ENCODE measurements at places on chromosomes 7 and 10.

- DNase-seq: no peak
These were observed 159.5 kb upstream of the AGR3 start for GRCh38 chr7:17041324-17041723.

GRCh38 chr7:73770860-73771670 is 995 bp upstream of the CLDN3 start:
- no peak for DNase-seq

DNA sequence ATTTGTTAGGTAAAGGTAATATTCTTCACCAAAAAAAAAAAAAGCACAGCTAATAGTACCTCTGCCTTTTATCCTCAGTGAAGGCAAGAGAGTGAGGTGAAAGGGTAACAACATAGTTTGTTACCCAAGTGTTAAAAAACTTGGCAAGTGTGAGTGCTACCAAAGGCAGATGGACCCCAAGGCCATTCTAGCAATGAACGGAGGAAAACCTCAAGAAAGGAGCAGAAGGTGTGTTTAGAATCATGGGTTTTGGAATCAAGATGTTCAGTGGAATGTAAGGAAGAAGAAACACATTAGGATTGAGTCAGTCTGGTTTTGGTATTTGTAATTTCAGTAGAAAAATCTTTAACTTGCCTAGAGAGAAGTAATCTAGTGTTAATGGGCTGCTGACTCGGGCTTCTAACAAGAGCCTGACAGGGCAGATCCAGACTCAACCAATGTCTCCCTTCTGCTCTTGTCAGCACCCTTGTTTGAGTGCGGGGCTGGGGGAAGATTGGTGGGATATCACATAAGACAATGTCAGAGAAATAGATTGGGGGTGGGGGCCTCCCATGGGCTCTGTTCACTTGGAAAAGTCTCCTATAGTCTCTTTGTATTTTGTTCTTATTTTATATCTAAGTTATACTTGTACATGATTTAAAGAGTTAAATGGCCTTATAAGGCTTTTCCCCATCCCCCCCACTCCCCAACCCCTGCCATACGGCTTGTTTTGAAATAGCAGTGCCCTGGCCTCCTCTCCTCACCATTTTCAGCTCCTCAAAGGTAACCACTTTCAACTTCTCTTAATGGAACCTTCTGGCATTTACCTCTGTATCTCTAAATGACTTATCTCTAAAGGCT is 44.4 kb downstream of the SCD start:
- no peak for DNase-seq

GRCh38 chr7:45035893-45036292 is 35.9 kb downstream of the CCM2 start:
- no peak for DNase-seq

DNA sequence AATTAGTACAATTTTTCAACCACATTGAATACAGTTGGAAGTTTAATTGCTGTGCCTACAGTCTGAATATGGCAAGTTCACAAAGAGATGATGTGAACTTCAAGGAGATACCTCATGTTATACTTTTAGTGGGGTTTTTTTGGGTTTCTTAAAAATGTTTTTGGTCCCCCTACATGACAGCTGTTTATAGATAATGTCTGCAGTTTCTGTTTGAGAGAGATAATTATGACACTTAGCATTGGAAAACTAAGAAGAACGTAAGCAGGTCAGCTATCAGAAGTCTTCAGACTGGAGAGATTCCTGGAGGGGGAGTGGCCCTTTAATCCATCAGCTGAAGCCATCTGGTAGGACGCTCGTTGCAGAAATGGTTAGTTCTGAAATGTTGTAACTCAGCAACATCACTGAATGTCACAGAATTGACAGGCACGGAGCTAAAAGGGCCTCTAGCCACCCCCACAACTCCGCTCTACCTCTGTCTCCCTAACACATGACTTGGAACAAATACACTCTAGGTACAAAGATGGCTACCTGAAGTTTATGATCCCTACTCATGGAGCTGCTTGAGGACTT is 29.0 kb downstream of the TIMM23 start:
- no peak for DNase-seq

DNA sequence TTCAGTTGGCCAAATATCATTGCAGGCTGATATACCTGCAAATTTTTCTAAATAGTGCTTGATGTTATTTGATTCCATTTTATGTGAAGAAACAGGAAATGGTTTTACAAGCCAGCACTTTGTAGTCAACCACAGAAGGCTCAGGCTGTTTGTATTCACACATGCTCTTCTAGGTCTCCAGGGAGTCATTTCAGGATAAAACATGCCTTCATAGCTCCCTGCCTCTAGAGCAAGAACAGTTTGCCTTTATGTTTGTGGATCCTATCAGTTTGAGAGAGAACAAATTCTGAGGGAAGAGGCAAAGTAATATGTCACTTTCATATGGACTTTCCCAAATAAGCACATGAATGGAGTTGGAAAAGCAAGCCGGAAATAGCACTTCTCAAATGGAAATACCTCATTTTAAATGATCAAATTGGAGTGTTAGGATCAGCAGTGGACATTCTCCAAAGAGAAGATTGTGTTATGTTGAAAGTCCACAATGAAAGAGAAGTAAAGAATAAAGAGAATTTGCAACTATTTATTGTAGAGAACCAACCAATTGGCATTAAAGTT is 277.6 kb downstream of the KCND2 start:
- DNase-seq: no peak

DNA sequence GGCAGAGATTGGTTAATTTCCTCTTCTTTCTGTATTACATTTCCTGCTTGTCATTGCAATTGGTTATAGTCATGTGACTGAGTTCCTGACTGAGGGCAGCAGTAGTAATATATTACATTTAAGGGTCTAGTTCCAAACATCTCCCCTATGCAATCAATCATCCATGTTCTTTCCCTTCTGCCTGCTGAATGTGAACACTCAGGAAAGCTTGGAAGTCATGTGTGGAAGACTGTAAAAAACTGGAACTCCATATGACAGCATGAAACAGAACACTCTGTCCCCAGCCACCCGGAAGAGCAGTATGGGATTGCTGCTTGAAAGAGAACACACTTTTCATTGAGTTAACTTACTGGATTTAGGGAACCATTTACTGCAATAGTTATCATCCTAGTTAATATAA is 459.7 kb upstream of the SEMA3A start:
- no peak for DNase-seq

DNA sequence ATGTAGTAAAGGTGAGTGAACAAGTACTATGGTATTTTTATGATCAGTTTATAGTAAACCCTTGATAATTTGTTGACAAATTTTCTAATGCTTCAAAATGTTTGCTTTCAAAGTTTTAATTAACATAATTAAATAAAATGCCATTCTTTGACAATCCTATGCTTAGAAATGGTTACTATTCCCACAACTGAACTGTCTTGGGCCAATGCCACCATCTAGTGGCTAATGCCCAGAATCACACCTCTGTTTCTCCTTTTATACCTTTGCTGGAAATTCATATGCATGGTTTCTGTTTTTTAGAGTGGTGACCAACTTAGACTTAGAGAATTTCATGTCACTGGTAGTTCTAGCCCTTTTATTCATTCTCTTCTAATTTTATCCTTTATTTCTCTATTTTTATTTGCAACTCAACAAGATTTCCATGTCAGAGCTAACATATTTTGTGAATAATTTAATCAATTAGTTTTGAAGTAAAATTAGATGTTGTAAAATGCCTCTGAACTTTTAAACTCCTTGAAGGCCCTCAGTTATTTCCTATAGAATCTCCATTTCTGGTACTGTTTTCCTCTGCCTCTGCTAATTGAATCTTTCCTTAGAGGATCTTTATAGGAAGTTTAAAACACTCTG is 31.1 kb downstream of the PCGF5 start:
- DNase-seq: peak; percentile 15

DNA sequence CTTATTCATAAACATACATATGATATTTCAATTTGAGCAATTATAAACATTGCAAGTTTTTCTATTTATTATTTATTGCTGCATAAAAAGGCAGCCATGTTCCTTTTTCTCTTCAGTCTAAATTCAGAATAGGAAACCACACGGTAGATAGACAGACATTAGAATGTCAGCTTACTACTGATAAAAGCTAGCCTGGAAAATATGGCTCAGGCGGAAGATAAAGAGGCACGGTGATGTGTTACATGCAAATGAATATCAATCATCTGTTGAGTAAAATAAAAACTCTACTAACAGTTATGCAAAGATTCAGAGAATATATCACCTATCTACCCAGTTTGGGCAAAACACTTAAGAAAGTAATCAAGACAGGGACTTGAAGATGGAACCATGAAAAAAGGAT is 73.5 kb upstream of the PDSS1 start:
- DNase-seq: no peak

DNA sequence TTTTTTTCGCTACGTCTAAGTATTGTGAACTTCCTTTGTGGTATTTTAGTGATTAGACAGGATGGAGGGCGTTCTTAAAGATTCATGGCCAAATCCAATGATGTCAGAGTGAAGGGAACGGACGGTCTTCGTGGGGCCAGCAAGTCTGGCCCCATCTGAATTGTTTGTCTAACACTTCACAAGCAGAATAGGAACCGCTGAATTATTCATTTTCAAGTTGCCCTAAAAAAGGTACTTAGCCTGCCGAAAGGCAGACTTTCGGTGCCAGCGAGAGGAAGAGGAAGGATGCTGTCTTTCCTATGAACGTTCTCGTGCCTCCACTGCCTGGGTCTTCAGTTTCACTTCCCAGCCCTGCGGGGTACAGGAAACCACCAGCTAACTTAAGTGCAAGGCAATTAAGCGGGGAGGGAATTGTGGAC is 145.7 kb upstream of the SH2B2 start:
- no peak for DNase-seq

DNA sequence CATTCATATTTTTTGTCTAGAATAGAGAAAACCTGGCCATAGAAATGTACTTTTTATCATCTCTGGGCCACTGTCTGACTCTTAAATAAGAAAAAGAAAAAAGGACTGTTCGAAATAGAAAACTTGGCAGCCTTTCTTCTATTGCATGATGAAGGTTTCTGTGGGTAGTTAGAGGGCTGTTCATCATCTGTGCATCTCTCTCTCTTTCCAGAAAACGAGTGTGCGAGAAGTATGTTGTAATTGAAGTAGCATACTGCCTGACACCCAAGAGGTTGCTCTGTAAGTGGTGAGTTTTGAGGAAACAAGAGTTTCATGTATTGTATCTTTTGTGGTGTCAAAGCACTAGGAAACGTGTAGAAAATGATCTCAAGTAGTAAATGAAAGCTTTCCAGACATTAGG is 343.2 kb upstream of the TMEM229A start:
- DNase-seq: no peak

GRCh38 chr10:119131512-119132240 is 27.8 kb downstream of the DENND10 start:
- DNase-seq: no peak

GRCh38 chr7:81811956-81812865 is 42.4 kb upstream of the HGF start:
- no peak for DNase-seq

DNA sequence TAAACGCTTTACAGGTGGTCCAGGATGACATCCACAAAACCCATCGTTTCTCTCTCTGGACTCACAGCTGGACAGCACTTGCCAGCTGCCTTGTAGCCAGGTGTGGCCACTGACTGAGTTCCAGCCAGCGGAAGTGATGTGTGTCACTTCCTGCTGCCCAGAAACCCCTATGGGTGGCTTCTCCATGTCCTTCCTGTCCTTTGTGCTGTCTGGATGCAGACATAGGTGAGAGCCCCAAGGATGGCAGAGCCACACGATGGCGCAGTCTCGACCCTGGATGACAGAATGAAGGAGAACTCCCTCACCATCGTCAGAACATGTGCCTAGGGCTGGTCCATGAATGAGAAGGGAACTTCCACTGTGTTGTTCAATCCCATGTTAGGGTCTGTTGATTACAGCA is 22.1 kb downstream of the NMT2 start:
- DNase-seq: no peak

DNA sequence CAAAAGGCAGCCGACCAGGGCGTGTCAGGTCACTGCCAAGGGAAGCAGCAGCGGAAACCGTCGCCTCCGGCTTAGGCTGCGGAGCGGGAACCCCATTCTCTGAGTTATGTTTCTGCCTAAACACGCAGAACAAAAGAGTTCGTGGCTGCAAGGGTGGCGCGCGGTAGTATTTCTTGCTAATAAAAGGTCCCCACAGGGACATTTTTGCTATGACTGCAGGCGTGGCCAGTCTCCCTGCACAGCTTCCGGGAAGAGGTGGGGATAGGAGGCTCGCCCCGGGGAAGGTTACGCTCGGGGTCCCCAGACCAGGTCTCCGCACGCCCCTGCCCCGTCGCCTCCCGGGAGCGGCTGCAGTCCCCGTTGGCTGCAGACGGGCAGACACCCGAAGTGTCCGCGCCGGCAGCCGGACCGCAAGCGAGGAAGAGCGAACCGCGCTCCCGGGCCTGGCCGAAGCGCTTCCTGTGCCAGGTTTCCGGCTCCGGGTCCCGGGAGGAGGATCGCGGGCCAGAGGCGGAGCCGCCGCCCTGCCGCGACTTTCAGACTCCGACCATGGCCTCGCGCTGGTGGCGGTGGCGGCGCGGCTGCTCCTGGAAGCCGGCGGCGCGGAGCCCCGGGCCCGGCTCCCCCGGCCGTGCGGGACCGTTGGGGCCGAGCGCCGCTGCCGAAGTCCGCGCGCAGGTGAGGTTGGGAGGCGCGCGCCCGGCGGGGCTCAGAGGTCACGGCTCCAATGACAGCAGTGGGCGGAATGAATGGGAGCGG is at the start of gene PDSS1:
PDSS1 (plus strand) TSS at position 539 of the 759 bp plus-strand sequence; CDS start at position 550, 11 bp downstream.
- DNase-seq: peak; percentile 23

DNA sequence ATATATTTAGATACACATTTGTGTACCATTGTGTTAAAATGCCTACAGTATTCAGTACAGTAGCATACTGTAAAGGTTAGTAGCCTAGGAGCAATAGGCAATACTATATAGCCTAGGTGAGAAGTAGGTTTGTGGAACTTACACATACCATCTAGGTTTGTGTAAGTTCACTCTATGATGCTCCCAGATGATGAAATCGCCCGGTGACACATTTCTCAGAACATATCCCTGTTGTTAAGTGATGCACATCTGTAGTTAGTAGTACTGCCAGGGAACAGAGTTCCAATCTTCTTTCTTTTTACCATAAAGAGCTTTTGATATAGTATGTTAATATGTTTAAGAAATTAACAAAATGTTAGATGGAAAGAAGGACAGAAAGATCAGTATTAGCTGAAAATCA is 138.2 kb downstream of the SNX13 start:
- no peak for DNase-seq

GRCh38 chr7:121410829-121411596 is 14.9 kb upstream of the FAM3C start:
- DNase-seq: no peak

DNA sequence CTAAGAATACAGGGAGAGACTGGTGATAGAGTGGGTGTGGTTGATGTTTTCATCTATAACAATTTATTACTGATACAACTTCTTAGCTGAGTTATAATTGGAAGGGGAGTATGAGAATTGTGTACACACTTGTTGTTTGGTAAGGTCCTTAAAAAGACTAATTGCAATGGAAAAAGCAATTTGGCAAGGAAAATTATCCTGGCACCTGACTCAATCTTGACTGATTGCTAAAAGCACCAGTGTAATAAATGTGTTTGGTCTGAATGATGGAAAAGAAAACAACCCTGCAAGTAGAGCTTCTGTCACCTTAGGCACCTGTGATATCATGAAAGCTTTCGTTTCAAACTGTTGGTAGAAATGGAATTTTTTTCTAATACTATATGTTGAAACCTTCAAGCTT is 6.7 kb upstream of the GSDME start:
- DNase-seq: no peak

GRCh38 chr10:124686707-124687376 is 57.3 kb downstream of the FAM53B start:
- no peak for DNase-seq

GRCh38 chr7:130417213-130417612 is 23.6 kb downstream of the CEP41 start:
- DNase-seq: no peak
